Fibroblast of skin of left quadriceps (primary cell): ENCODE measurements at places on chromosomes 4 and X.

GRCh38 chrX:126489116-126489695 lies 63.4 kb downstream of the DCAF12L1 start:
- no peak for DNase-seq

DNA sequence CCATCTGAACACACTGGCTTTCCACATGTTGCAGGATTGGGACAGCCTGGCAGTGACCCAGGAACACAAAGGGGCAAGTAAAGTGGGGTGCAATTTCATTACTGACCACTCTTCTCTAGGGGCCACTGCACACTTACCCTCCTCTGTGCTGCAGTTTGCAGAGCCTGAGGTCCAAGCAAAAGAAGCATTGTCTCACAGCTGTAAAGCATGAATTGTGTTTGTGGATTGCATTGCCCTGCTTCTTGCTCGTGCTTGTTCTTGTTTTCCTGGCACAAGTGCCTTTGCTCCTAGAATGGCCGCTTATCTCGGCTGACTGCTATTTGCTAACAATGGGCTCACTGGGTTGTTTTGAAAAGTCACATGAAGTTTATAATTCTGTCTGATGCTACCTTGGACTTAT lies 209.1 kb upstream of the JADE1 start:
- DNase-seq = no peak

DNA sequence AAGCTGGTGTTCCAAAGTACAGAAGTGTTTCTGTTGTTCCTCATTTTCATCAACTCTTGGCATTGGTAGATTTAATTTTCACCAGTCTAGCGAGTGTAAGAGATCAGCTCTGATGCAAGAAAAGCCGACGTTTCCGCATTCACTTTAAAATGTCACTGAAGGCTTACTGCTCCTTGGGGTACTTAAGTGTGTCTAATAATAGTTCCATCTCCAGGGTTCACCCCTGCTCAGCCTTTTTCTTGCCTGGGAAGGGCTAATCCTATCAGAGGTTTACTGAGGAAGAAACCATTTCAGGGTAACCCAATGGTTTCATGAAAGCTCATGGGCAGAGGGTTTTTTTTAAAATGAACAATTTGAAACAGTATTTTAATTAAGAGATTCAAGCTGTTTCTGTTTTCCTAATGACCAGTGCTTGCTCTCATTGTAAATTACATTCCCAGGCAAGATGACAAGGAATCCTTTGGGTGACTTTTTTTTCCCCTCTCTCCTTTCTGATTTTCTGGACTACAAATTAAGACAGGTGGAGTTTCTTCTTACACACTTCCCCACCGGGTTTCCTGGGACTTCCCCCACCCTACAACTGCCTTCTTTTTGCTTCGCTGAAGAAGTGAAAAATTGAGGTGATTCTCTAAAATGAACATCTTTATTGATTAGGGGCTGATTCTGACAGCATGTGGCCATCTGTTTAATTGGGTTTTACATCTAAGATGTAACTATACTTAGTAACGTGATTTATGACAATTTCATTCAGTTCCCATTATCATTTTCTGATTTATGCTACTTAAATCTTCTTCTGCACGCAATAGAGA lies 78.7 kb upstream of the CBLL2 start:
- no peak for DNase-seq

- DNase-seq = peak; percentile 46
Observed at GRCh38 chr4:110681381-110681780, 58.5 kb upstream of the PITX2 start.

- no peak for DNase-seq
Observed at GRCh38 chr4:48342606-48342880, 1.2 kb downstream of the SLAIN2 start.

DNA sequence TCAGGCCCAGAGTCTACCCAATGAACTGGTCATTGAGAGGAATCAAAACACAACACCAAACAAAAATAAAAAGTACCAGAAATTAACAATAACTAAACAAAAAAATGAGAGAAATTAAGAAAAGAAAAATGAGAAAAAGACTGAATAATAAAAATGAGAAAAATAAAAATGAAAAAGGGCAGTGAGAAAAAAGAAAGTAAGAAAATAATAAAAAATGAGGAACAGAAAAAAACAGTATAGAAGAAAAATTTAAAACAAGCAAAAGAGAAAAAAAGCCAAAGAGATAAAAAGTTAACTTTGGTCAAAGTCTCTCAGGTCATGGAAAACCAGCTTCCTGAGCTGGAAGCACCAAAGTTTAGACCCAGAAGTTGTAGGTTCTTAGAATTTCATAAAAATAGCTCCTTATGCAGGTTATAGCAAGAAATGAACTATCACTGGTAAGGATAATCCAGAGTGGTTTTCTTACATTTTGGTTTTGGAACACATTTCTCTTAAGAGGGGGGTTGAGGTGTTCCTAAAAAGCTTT lies 51.0 kb upstream of the WDR17 start:
- DNase-seq = no peak

DNA sequence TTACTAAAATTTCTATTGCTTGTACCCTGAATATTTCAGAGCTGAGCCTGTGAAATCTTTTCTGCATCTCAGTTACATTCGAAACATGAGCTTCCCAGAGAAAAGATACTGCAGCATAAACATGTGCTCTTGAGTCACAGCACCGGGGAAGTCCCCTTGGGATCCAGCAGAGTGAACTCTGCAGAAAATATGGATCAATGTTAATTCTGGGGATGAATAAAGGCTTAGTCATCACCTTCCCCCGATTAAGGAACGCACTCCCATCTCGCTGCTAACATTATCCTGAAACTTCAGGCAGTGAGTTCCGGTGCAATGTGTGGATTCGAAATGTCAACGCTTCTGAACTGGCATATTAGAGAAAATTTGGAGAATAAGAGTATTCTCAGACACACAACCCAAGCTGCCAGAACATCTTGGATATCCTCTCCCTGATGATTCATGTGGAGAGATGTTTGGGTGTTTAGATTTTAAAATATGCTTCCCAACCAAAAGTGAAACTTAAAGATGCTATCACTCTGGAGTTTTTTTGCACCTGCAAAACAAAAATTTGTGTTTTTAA lies 90.8 kb downstream of the IRF2 start:
- DNase-seq = peak; percentile 94

DNA sequence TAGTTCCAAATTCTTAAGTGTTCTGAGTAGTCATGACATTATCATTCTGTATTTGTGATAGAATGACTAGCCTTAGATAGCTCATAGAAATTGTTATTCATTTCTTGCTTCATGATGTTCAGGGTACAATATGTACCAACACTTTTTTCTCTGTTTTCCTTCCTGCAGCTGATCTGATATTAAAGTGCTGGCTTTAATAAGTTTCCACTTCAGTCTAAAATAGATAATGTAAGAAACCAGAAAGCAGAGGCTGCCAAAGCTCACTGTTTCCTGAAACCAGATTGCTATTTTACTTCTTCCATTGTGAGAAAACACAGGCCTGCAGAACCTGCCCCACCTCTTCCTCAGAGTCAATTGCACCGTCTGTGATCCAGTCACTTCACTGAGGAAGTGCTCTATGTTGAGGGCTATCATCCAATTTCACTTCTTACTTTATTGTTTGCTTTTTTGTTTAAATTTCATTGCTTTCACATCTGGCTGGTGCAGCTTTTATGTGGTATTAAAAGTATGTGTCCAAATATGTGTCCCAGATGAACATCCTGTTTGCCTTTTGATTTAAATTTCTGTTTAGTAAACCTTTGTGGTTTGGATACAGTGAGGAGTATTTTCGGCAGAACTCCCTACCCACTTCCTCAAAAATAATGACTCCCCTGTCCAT lies 652.1 kb downstream of the ANKRD50 start:
- DNase-seq = no peak

GRCh38 chrX:41481264-41482109 lies 34.3 kb downstream of the NYX start:
- no peak for DNase-seq

- no peak for DNase-seq
Observed at GRCh38 chrX:10043386-10043785, 76.2 kb downstream of the CLDN34 start.

DNA sequence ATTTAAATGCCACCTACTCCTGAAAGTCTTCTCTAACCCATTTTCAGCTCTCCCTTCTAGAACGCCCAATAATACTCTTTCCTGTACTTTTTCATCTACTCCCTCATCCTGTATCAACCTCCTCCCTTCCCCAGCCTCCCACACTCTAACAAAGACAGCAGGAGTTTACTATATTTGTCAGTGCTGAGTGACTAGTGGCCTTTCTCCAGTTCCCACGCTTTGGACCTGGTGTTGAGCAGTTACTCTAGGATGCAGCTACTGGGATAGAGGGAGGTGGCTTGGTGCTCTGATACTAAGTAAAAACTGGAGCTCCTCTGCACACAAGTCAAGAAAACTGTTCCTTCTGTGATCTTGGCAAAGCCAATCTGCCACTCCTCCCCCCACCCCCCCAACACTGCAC lies 36.1 kb upstream of the KLHL13 start:
- DNase-seq = no peak

DNA sequence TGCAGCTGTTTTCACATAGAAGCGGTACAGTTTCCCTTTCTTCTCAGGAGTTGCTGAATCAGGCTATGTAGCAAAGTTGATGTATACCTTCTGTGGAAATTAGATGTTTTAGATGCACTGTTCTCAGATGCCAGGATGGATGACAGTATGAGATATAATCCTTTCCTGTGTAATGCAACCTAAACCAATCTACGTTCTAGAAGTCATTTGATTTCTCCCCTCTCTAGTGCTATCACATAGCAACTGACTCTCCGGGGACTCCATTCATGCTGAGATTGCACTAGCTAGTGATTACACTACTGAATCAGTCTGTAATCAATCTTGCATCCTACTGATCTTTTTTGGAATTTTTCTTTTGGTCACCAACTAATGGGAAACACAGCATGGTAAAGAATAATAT lies 1881.7 kb downstream of the PCDH7 start:
- DNase-seq = no peak

GRCh38 chr4:108830509-108831244 lies 67.8 kb upstream of the ETNPPL start:
- DNase-seq = no peak

DNA sequence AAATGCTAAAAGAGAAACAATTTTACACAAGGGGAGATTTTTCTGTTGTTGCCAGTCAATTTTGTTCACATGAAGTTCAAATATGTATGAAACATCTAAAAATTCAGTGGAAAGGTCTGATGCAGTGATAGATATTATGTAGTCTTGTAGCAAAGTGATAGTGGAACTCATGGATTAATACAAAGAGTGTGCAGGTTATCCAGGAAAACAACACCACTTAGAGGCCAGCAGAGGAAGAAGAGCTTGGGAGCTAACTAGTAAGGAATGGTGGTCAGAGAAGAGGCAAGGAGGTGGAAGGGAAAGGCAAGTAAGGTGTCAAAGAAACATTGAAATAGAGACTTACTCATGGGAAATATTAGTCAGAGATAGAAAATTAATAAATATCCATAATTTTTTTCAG lies 395.6 kb downstream of the MAPK10 start:
- no peak for DNase-seq

DNA sequence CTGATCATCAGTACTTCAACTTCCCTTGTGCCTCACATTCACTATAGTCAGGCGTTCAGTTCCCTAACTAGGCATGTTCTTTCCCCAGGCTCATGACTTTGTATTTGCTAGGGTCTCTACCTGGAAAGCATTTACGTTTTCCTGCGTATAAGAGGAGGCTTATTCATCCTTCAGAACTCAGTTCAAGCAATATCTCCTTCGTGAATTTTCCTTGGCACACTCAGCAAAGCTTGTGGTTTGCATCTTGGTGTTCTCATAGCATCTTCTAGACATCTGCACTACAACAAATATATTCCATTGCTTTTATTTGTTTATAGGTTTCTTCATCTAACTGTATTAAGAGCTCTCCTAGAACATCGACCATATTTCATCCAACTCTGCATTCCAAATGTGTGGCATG lies 2.6 kb downstream of the CXCL6 start:
- DNase-seq = no peak

- DNase-seq = no peak
Observed at GRCh38 chrX:49610718-49611310, 12.0 kb downstream of the GAGE1 start.

GRCh38 chr4:16659079-16659478 lies 239.4 kb downstream of the LDB2 start:
- DNase-seq = peak; percentile 68

- DNase-seq = peak; percentile 7
Observed at GRCh38 chr4:44629280-44629866, 22.1 kb downstream of the YIPF7 start.

GRCh38 chr4:82746705-82747574 lies 51.7 kb downstream of the SCD5 start:
- DNase-seq = no peak

GRCh38 chr4:106486533-106486932 lies 118.0 kb upstream of the GIMD1 start:
- DNase-seq = no peak

DNA sequence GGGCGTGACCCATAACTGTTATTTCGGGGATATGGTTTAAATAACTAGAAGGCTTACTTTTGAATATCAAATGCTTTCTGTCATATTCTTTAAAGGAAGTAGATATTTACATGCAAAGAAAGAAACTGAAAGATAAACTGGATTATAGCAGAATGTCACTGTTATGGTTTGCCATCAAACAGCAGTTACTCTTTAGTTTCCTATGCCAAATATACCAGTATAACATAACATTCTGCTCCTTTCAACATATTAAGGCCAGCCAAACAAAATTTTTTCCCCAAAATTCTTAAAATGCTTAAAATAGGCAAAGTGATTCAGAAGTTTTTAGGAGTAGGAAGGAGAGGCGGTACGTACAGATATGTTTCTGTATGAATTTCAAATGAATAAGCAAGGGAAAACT lies 27.0 kb downstream of the KDM6A start:
- DNase-seq = no peak

GRCh38 chr4:6087669-6088341 lies 69.6 kb upstream of the C4orf50 start:
- DNase-seq = no peak

- no peak for DNase-seq
Observed at GRCh38 chr4:88937081-88937480, 119.9 kb downstream of the FAM13A start.

GRCh38 chr4:92120810-92121498 lies 182.8 kb upstream of the GRID2 start:
- no peak for DNase-seq

DNA sequence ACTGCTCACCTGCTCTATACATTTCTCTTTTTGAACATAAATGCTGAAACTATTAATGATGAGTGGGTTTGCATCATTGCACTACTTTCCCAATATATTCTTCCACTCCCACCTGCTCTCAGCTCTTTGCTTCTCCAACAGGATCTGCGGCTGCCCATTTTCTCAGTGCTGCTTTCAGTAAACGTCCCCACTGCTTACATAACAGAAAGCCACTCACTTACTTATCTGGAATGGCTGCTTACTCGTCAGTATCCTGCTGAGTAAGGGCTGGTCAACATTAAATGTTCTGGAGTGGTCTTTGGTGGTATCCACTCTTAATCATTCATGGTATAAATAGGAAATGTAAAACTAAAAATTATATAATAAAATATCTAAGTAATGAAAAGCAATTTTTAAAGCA lies 112.8 kb upstream of the HPF1 start:
- no peak for DNase-seq

DNA sequence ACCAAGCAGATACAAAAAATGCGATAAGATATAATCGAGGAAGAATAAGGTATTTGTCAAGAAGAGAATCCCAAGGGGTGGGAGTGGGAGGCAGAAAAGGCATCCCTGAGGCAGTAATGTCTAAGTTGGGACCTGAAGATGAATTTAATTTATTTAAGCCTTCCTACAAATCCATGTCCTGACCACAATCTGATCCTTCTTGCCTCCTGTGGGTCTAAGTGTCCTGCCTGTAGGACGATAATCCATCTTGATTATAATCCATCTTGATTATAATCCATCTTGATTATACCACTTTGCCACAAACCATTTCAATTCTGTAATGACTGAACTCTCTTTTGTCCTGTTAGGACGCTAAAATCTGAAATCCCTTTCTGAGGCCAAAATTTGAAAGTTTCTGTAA lies 130.2 kb downstream of the COL25A1 start:
- DNase-seq = no peak

GRCh38 chrX:586351-586750 lies 44.2 kb upstream of the SHOX start:
- DNase-seq = no peak
